Lower lobe of right lung (tissue), 2 donors: ENCODE measurements at places on chromosomes 5 and 9. TPM values are rescaled to one million over a fixed set of nuclear protein-coding genes. Genes with fewer than 3 reads are reported as not detected.

GRCh38 chr5:179421144-179421901, 76.1 kb upstream of the ADAMTS2 start:
- no peak for DNase-seq

GRCh38 chr9:107612136-107612535, 122.6 kb upstream of the KLF4 start:
- peak; percentile 82 for DNase-seq

DNA sequence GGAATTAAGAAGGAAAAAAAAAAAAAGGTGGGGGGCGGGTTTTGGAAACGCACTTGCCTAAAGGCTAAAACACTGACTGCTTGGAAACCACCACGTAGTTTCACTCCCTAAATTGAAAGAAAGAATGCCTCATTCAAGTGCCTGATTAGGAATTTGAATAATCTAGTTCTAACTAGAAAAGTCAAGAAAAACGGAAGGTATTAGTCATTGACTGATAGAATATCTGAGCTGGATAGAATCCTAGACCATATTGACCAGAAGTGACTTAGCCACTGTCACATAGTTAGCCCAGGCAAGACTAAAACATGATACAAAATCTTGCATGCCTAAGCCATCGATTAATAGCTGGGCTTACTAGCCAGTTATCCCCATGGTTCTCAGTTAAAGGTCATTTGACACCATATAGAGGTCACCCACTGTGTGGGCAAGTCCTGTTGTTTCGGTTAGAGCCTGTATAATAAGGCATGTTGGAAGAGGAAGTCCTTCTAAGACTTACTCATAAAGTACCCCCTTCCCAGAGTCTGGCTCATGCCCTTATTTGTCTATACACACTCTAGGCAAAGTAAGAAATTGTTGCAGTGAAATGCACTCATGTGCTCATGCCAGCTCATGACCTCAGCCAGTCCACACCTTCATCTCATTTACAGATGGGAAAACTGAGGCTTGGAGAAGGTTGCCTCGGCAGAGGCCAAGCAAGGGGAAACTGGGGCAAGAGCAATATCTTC, 40.2 kb downstream of the SH3RF2 start:
- no peak for DNase-seq

DNA sequence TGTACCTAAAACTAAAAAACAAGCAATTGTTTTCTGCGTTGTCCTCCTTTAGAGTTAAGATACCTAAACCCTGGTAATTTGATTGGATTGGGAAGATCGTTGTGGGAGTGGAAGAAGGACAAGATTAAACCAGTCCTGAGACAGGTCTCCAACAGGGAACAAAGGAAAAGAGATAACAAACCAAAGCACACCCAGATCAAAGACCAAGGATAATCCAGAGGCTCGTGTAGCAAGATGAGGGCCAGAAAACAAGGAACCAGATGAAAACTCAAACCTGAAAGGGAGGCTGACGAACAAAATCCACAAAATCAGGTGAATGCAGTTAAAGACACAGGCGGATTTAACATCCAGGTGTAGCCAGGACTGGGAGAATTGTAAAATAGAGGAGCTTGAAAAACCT, 618.1 kb downstream of the SLCO4C1 start:
- no peak for DNase-seq

- DNase-seq: no peak
These were observed 591.8 kb upstream of the CLINT1 start for GRCh38 chr5:158450751-158451171.

- DNase-seq: no peak
These were observed 27.8 kb upstream of the ALDOB start for GRCh38 chr9:101463397-101463796.

DNA sequence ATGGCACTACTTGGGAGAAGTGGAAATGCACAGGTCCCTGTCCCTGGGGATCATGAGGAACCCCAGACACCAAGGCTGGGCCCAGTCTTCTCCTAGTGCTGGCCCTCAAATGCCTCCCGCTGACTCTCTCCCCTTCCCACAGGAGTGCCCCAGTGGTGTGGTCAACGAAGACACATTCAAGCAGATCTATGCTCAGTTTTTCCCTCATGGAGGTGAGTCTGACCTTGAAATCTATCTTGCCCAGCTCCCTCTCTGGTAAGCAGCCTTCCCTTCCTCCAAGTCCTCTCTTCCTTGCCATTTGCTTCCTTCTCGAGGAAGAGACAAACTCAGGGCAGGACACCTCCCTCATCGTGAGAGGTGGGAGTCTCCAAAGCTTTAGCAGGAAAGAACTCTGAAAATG, 63.3 kb upstream of the GABRP start:
- DNase-seq: no peak

GRCh38 chr9:132942541-132943182, 1.8 kb downstream of the TSC1 start:
- DNase-seq: no peak

- DNase-seq: no peak
These were observed 194.0 kb upstream of the KLF4 start for GRCh38 chr9:107683566-107683965.

DNA sequence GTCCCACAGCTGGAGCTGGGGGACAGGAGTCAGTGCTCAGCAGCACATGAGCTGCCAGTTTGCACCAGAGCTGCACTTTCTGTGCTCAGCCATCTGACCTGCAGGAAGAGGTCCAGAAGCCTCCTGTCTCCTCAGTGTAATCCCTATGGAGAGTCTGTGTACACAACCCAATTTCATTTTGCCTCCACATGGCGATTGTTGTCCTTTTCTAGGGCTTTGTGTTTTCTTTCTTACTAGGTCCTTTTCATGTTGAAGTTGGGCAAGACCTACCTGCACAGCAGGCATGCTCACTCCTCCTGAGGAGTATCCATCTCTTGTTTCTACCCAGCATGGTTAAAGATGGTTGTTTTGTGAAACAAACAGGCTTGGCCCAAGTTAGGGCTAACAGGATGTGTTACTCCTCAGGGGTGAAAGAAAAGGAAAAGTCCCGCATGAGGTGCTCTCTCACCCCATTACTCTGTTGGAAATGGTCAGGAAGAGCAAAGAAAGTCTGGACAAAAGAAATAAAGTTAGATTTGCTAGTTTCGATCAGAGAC, 273.0 kb downstream of the TMEM167A start:
- no peak for DNase-seq

DNA sequence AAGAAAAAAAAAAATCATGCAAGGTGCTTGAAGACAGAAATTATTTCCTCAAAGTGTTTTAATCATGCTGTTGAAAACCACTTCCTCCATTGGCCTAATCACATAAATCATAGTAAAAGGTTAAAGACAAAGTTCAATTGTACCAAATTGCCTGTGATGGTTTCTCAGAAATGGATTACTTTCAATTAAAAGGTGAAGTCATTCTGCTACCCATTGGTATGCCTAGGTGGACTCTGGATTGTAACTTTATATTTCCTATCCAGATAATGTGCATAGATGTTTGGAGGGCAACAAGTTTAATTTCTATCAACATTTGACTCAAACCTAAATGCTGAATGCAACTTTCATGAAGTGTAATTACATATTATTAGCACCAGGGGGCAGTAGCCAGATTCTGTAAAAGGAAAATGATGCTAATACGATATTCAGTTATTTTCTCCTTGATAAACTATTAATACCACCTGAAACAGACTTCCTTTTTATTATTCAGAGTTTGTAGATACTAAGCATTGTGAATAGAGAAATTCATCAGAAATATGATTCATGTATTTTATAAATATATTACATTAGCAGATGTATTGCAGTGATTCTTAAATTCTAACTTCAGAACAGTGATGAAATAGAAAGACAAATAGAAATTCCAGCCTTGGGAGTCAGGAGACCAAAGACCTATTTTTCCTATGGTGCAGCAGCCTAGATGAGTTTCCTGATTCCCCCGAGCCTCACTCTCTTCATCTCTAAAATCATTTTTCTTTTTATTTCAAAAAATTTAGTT, 148.2 kb downstream of the CAAP1 start:
- no peak for DNase-seq

DNA sequence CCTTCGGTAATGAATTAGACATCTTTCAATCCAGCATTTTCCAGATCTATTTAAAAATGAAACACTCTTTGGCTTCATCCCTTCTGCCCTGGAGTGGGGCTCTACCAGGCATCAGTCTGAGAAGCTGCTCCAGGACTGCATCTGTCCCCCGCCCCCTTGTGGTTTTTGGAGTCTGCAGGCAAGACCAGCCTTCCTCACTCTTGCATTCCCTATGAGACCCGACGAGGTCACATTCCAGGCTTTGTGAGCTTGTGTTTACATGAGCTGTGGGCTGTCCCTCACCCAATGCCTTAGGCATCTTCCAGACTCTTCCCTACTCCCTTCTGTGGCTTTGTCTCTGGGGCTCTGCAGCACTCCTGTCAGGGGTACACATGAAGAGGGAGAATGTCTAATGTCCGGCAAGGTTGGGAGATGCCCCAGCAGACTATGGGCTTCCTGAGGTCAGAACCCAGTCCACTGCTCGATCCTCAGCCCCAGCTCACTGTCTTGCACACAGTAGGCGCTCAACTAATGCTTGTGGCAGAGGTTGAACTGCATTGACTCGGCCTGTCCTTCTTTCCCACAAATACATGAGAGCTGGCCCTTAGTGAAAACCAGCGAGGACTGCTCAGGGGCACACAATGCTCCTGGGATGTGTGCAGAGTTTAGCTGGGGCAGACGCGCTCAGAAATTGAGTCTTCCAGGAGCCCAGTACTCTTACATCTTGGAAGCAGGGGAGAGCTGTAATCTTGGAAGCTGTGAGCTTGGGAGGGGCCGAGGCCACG, 11.7 kb upstream of the GADD45G start:
- no peak for DNase-seq

- DNase-seq: no peak
These were observed 48.6 kb downstream of the FAM240B start for GRCh38 chr9:38671372-38671731.

DNA sequence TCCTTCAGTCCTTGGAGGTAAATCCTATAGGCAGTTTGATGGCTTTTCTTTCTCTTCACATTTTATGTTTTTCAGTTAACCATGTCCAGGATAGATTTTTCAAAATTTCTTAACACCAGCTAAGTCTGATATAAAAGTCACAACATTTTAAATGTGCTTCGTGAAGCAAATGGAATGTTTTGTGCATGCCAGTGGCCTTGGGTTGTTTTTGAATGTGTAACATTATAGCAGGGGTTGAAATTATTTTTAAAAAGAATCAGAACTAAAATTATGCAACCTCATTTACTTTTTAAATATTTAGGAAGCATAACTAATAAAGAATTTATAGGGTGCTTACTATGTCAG, 201.1 kb downstream of the ARHGEF28 start:
- DNase-seq: no peak

DNA sequence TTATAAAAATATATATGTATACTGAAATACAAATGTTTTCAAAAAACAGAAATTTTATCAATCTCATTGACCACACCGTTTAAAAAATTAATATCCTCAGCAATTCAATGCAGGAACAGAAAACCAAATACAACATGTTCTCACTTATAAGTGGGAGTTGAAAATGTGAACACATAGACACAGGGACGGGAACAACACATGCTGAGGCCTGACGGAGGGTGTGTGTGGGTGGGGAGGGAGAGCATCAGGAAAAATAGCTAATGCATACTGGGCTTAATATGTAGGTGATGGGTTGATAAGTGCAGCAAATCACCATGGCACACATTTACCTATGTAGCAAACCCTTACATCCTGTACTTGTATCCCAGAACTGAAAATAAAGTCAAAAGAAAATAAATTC, 409.5 kb downstream of the MLLT3 start:
- DNase-seq: no peak

DNA sequence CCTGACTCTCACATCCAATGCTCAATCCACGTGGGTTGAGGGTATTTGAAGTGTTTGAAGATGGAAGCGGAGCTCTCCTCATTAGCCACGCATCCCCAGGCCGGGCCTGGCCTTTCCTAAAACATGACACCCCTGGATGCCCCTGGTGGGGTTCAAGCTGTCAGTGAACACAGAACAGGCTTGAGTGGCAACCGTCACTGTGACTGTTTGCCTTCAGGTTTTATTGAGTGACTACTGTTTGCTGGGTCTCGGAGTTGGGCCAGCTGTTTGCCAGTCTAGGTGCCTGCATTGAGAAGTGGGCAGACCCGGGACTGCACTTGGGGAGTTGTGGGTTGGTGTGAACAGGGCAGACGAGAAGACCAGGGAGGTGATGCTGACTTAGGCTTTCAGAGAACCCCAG, 7.8 kb upstream of the OLFM1 start:
- DNase-seq: no peak

DNA sequence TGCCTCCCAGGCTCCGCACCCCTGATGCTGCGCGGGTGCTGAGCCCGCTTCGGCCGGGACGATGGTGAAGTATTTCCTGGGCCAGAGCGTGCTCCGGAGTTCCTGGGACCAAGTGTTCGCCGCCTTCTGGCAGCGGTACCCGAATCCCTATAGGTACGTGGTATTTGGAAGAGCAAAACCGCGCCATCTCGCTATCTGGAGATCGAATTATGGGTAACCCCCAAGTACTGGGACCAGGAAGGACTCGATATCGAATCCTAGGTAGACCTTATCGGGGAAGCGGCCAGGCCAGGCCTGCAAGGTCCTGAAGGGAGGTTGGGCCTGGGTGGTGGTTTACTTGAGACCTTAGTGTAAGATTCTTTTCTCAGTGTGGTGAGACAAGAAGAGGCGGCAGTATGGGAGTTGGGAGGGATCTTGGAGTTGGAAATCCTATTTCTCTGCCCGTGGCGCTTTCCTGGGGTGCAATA, 359 bp downstream of the PRELID1 start:
- DNase-seq: no peak

GRCh38 chr9:136673088-136673974, 10.6 kb downstream of the EGFL7 start:
- no peak for DNase-seq

Gene OR13J1
- not detected for total RNA-seq

Gene ARSK
- 5.6 TPM for total RNA-seq

Gene PCDHB12
- 1.7 TPM for total RNA-seq

Gene TMC1
- not detected for total RNA-seq

Gene TTC23L
- total RNA-seq: 1.3 TPM

Gene FBN2
- total RNA-seq: 0.83 TPM

Gene ACSL6
- 0.59 TPM for total RNA-seq

Gene PCDHGA7
- total RNA-seq: 1.9 TPM

Gene ARID3C
- not detected for total RNA-seq

Gene KCNN2
- total RNA-seq: 1.2 TPM

Gene KCNIP1
- total RNA-seq: 1.7 TPM

Gene GRM6
- not detected for total RNA-seq
